ENCODE measurements at places on chromosomes 3 and 15.

DNA sequence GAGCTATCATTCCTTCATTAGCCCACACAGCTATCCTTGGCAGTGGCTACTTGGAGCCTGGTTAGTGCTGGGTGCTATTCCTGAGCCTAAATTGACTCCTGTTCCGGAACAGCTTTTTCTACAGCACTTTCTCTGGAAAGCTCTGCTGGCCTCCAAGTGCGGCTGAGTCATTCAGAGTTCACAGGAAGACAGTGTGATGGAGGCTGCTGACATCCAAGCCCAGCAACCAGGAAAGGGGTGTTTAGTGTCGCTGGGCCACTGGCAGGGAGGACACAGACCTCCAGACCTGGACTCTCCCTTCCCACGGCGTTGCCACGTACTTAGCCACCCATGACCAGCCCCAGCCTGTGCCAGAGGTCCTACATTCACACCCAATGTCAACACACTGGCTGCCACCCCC, 28.7 kb downstream of the CACNA2D2 start:
- no peak for DNase-seq

- DNase-seq = no peak
Observed at GRCh38 chr3:132563420-132564069, 33.5 kb upstream of the ACKR4 start.

GRCh38 chr3:15576475-15576874, 24.9 kb downstream of the HACL1 start:
- DNase-seq = no peak

DNA sequence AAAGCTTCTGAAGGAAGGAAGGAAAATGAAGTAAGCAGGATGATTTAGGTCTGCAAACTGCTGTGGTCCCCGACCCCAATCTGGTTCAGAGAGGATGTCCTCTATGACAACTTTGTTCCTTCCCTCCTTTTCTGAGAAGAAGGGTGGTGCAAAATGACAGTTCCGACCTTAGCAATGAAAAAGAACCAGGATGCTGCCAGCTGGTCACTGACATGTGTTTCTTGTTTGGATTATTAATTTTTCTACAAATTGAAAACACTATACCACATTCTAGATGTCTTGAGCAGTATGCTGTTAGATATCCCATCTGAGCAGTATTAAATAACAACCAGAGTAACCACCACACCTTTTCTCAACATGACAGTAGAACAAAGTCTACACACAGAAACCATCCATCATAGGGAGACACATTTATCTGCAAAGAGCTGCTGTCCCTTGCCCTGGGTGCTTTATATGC, 27.5 kb downstream of the CDCP1 start:
- DNase-seq = no peak

- DNase-seq = no peak
Observed at GRCh38 chr3:154060238-154061000, 60.8 kb upstream of the ARHGEF26 start.

GRCh38 chr3:13045241-13045903, 27.9 kb downstream of the IQSEC1 start:
- DNase-seq = no peak

- no peak for DNase-seq
Observed at GRCh38 chr15:29805043-29805707, 17.1 kb downstream of the TJP1 start.

DNA sequence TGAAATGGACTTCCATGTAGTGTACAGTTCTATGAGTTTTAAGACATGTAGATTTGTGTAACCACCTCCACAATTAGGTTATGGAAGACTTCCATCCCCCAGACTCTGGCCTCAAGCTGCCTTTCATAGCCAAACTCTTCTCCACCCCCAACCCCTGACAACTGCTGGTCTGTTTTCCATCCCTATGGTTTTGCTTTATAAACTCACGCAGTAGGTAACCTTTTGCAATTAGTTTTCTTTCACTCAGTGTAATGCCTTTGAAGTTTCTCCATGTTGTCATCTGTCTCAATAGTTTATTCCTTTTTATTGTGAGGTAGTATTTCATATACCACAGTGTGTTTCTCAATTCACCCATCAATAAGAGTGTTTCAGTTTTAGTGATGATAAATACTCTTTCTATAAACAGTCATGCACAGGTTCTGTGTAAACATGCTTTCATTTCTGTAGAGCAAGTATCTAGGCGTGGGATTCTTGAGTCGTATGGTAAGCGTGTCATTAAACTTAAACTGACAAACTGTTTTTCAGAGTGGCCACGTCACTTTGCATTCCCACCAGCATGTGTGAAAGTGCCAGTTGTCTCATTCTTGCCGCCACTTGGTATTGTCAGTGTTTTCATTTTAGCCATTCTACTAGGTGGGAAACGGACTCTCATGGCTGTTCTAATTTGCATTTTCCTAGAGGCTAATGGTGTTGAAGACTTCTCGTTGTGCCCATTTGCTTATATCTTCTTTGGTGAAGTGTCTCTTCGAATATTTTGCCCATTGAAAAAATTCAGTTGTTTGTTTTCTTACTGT, 47.3 kb upstream of the ALDH1A3 start:
- no peak for DNase-seq

DNA sequence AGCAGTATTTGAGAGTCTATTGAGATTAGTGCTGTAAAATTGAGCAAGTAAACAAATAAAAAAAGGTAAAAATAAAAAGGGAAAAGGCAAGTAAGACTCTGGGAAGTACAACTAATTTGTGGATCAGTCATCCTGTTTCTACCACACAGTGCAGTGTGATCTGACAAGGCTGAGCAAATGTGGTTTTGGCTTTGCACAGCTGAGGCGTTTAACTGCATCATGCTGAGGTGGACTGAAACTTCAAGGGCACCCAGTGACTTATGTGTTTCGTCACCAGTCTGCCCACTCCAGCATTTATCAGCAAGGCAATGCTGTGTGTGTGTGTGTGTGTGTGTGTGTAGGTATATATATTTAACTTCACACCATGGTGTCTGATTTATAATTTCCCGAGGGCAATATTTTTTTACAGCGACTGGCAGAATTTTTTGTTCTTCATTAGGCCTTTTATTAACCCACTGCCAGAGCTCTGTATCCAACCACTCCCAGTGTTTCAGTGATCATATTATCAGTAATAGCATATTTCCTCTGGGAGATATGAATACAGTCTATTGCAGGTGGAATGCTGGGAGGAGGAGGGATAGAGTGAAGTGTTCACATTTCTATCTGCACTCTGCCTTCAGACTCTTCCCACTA, 131.5 kb upstream of the SATB1 start:
- no peak for DNase-seq

- no peak for DNase-seq
Observed at GRCh38 chr3:186520957-186521842, 23.0 kb downstream of the CRYGS start.

GRCh38 chr3:126349611-126350501, 7.4 kb downstream of the KLF15 start:
- DNase-seq = no peak

DNA sequence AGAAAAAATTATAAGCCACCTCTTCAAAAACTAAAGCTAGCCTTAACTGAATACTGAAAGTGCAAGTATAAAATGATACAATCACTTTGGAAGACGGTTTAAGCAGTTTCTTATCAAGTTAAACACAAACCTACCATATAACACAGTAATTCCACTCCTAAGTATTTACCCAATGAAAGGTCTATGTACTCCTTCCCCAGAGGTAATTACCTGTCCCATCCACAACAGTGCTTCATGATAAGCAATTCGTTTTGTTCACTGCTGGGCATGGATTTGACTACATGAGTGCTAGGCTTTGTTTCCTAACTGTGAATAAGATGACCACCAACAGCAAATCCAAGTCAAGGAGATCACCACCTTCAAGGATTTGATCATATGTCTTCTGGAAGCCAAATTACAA, 4.3 kb downstream of the COX5A start:
- no peak for DNase-seq

DNA sequence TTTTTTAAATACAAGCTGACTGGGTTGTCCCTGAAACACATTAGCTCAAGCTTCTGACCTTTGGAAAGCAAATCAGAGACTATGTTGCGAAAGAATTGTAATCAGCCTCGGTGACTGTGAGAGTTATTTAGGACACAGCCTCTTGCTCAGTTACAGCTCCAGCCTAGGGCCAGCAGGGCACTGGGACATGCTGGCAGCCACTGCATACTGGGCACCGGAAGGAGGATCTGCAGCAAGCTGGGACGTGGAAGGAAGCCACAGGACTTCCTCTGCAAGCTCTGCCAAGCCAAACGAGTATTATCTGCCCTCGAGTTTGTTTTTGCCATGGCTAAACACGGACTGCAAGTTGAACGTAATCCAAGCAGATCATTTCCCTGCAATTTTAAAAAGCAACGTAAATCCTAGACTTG, 24.4 kb upstream of the COPG1 start:
- no peak for DNase-seq

- no peak for DNase-seq
Observed at GRCh38 chr3:31230425-31231223, 302.1 kb upstream of the STT3B start.

DNA sequence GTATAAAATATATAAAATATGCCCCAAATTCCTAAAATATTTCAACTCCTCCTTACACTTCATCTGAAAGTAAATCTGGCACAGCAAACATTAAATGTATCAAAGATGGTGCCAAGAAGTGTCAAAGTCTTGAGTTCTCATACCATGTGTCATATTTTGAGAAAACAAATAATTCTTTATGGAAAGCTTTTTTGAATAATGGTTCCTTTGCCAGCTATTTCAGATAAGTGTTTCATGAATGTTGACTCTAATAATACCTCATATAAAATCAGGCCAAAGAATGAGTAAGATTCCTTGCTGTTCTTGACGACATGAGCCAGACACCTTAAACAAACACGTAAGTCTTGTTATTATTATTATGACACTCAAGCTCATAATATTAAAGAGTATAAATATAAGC, 30.3 kb upstream of the ZNF385D start:
- no peak for DNase-seq

- no peak for DNase-seq
Observed at GRCh38 chr3:29406291-29406832, 125.5 kb downstream of the RBMS3 start.

- DNase-seq = no peak
Observed at GRCh38 chr3:150797155-150797554, 34.2 kb upstream of the SIAH2 start.

Data from NCI-H1930 (cell line).